ENCODE measurements at places on chromosomes 11 and 22.

DNA sequence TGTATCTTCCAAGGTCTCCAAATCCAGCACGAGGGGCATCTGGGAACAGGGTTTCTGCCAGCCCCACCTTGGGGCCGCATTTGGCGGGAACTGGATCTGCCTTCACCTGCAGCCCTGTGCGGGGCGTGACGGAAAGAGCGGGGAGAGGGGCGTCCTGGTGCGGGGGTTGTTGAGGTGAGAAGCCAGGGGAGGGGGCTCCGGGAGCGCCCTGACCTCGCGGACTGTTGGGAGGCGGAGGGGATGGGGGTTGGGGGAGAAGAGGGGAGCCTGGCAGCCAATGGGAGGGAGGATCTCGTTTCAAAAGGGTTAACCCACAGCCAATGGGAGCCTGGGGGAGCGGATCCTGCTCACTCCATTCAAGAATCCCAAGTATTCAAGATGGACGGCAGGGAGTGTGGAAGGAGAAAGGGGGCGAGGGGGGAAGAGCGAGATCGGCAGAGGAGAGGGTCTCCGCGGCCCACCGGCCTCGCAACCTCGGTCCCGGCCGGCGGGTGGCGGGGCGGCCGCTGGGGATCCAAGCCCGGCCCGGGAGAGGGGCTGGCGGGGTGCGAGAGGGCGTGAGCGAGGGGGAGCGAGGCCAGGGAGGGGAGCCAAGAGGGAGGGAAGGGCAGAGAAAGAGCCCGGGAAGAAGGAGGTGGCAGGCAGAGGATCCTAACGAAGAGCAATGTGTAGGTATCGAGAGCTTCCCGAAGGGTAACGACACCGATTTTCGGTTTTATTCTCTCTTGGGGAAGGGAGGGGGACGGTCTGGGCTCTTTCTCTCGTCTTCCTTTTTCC, 11.5 kb downstream of the YPEL4 start:
- no peak for DNase-seq

DNA sequence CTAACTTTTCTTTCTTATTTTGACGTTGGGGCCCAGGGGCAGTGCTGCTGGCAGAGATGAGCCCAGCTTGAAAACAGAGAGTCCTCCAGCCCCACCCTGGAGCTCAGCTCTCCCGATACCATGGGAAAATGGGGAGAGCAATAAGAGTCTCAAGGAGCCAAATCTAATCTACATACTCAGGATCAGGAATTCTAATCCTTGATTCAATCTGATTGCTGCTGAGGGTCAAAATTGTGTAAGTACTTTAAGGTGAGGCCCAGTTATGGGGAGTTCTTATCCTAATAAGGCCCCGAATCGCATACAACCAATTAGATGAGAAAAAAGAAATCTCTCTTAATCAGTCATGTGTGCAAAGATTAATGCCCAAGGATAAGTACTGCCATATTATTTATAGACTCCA, 202.9 kb downstream of the FAM76B start:
- no peak for DNase-seq

DNA sequence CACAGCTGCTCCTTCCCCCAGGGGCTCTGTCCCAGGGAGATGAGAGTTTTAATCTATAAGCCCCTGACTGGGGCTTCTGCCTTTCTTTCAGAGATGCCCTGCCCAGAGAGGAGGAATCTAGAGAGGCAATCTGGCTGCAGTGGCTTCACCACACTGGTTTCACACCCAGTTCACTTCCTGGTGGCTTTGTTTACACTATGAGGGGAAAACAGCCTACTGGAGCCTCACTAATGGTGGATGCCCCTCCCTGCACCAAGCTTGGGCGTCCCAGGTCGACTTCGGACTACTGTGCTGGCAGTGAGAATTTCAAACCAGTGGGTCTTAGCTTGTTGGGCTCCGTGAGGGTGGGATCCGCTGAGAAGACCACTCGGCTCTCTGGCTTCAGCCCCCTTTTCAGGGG, 21.5 kb upstream of the MMP1 start:
- DNase-seq: no peak

DNA sequence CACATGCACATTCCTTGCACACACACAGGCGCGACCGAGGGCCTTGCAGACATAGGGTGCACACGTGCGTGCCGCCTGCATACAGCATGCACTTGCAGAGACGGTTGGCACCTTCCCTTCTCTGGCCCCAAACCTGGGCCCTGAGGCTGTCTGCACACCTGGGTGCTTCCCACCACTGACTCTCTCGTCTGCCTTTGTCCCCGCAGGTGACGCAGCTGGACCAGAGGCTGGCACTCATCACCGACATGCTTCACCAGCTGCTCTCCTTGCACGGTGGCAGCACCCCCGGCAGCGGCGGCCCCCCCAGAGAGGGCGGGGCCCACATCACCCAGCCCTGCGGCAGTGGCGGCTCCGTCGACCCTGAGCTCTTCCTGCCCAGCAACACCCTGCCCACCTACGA, 38.0 kb downstream of the CDKN1C start:
- no peak for DNase-seq

DNA sequence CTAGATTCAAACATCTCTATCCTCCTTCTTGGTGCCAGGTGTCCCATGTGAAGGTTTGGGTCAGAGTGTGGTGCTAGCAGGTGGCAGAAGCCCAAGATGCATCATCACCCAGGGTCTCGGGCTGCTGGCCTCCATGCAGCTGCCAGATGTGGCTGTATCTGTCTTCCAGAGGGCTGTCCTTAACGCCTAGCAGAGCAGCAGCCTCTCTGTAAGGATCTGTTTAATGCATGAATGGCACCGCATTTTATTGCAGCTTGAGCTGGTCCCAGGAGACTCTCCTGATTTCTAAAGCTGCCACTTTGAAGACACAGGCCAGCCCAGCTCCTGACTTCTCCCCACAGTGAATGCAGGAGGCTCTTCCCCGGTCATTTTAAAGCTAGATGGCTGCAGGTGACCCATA, 26.3 kb downstream of the SLC1A2 start:
- DNase-seq: no peak

DNA sequence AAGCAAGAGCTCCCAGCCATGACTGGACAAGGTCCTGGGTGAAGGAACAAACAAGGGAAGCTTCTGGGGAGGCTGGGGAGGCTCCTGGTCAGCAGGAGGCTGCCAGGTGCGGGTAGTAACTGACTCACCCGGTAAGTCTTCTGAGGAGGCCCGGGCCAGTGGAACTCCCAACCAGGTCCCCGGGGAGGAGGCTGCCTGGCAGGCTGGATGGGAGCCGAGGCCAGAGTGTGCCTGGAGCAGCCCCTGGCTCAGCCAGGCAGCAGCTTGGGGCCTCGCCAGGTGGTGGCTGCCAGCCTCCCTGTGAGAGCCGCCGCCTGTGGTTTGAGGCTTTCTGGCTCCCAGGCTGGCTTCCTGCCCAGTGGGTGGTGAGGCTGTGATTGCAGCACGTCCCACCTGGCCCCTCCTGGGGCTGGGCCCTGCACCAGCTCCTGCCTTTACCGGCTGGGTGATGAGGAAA, 46.2 kb downstream of the IGF2 start:
- peak; percentile 72 for DNase-seq

- DNase-seq: no peak
Measured at GRCh38 chr22:39545386-39546365, 13.1 kb upstream of the RPS19BP1 start.

DNA sequence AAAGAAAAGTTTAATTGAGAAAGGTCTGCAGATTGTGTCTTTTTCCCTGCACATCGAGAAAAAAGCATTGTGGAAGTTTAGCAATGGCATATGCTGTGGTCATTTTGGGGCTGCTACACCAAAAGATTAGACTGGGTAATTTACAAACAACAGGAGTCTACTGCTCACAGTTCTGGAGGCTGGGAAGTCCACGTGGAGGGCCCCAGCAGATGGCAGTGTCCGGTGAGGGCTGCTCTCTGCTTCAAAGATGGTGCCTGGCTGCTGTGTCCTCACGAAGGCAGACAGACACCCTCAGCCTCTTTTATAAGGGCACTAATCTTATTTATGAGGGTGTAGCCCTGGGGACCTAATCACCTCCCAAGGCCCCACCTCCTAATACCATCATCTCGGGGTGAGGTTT, 21.1 kb downstream of the PHF21B start:
- no peak for DNase-seq

DNA sequence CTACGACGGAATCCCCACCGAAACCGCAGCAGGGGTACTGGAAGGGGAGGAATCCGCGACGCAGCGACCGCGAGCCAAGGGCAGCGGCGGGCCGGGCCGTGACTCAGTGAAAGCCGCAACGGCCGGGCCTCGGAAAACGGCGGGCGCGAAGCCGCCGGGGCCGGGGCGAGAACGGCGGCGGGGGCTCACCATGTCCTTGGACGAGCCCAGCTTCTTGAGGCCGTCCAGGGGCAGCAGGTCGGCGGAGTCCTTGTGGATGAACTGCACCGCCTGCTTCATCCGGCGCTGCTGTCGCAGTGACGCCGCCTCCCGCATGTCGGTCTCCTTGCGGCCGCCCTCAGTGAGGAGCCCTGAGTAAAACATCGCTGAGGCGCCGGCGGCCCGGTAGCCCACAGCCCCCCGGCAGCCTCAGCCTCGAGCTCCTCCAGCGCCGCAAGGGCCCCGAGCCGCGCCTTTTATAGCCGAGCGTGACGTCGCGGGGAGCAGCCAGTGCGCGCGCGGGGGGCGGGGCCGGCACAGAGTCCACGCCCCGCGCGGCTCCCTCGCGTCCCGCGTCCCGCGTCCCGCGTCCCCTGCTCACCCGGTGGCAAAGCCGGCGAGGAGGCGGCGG, at the start of gene NRIP3:
Gene NRIP3, minus strand, starts transcription at position 429 of the 610 bp plus-strand sequence. Its CDS starts 66 bp downstream, at position 363.
- DNase-seq: peak; percentile 18

GRCh38 chr11:72768581-72768980, 16.4 kb upstream of the ARAP1 start:
- no peak for DNase-seq

- peak; percentile 96 for DNase-seq
Measured at GRCh38 chr11:6475936-6476335, 2.2 kb upstream of the TRIM3 start.

- no peak for DNase-seq
Measured at GRCh38 chr11:83056204-83056603, 15.5 kb downstream of the RAB30 start.

GRCh38 chr11:79466411-79466810, 25.6 kb upstream of the TENM4 start:
- DNase-seq: no peak

DNA sequence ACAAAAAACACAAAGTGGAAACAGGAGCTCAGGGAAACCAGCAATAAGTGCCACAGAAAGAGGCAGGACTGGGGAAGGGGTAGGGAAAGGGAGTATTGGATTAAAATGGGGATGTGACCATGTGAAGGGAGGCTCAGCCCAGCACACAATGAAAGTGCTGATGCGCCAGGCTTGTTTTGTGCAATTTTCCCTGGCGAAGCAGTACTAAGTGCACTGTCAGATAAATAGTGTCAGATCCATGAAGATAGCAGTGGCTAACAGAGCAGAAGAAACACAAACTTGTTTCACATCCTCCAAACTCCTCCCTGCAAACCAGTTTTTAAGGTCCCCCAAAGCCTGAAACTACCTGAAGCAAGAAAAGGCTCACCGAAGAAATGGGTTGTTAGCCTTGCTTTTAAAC, 50.7 kb upstream of the RAPSN start:
- no peak for DNase-seq

GRCh38 chr11:134801570-134801969, 389.5 kb upstream of the B3GAT1 start:
- DNase-seq: no peak

DNA sequence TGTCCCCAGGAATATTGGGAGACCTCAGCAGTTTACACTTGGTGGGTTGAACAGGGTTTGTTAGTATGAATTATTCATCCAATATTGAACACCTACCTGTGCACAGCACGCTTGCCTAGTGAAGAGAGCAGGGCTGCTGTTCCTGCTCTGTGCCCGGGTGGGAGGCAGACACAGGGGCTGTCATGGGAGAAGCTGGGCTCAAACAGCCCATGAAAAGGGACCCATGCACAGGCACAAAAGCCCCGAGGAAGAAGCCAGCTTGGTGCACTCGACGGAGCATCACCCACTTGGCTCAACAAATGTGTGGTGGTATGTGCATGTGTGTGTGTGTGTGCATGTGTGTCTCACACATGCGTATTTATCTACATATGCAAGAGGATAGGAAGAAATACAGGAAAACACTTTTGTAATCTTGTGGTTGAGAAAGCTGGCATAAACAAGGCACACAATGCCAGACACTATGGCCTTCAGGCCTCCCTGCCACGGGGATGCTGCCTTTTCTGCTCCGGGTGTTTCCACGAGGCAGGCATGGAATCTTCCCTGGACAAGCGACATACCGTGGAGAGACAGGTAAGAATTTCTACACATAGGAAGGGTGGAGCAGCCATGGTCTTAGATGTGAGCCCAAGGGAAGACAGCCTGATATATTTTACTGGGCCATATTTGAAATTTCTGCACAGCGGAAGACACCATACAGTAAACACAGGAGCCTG, 5.0 kb upstream of the APOBEC3A start:
- no peak for DNase-seq

GRCh38 chr11:62710001-62710345, 2.5 kb downstream of the GNG3 start:
- DNase-seq: no peak

DNA sequence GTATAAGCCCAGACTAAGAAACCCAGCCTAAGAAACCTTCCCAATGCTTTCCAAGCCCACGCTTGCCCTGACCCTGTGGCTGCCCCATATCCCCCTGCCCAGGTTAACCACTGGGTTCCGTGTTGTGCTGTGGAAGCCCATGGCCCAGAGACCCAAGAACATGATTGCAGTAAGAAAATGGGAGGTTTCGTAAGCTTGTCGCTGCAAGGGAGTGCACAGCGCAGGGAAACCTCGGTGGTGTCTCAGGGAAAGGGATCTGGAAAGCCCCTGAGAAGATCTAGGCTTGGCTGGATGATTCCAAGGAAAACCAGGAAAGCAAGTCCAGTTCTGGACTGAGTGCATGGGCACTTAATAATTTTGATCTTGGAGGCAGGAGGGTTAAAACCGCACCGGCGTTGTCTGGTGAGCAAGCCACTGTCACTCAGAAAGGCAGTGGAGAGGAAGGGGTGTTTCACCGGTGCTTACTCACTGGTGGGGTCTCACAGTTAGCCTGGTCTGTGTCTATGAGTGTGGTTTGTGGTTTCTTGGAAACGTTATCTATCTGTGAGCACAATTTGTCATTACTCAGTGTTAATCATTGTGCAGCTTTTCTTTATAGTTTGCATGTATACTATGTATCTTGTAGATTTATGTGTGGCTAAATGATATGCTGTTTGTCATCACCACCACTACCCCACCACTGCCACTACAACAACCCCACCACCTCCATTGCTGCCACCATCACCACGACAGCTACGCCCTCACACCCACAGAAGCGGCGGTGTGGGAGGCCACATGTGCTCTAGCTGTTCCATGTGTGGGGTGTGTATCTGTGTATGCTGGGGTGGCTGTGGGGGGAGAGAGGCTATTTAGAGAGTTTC, 53.3 kb upstream of the PRDM11 start:
- DNase-seq: no peak

Data from NCI-H2029 treated with DMSO at 0.1 percent for 48 hours (cell line).